ENCODE measurements at places on chromosomes 4 and X.
A peak's percentile ranks its signal among the peaks of the same experiment; 100 is the strongest.

- no peak for DNase-seq
Measured at GRCh38 chr4:173182403-173182802, 13.8 kb downstream of the GALNT7 start.

GRCh38 chr4:159171287-159171686, 68.4 kb downstream of the RAPGEF2 start:
- no peak for DNase-seq

DNA sequence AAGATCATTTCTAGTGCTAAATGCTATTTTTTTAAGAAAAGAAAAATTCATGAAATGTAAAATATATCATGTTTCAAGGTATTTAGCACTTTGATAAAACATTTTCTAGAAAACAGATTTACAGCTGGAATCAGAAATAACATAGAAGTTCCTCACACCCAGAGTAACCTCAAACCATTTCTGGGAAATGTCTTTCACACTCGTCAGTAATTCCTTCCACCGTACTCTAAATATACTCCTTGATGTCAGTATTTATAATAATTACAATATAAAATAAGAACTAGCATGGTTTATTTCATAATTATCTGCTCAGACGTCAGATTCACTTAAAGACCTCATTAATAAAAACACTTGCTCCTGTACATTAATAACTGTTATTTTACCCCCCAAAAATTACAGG, 103.9 kb downstream of the ADGRA3 start:
- no peak for DNase-seq

GRCh38 chr4:115215935-115216334, 102.5 kb upstream of the NDST4 start:
- DNase-seq = no peak

DNA sequence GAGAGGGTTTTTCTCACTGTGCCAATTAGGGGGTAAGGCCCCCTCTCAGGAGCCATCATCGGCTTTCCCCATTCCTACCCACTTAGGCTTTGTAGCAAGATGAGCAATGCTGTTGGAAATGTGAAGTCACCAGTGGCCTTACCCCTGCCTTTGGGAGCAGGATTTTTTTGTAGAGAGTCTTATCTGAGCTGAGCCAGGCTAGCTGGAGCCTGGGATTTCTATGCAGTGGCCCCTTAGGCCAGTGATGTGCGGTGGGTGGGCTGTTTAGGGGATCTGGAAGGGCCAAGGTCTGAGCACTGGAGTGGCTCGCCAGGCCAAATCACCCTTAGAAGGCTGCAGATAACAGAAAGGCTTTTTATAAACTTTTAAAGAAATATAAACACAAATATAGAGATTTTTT, 4.2 kb downstream of the CXorf65 start:
- peak; percentile 47 for DNase-seq

GRCh38 chr4:154478547-154478946, 13.1 kb downstream of the DCHS2 start:
- DNase-seq = no peak

GRCh38 chrX:95063554-95063953, 1389.5 kb downstream of the FAM133A start:
- DNase-seq = no peak

DNA sequence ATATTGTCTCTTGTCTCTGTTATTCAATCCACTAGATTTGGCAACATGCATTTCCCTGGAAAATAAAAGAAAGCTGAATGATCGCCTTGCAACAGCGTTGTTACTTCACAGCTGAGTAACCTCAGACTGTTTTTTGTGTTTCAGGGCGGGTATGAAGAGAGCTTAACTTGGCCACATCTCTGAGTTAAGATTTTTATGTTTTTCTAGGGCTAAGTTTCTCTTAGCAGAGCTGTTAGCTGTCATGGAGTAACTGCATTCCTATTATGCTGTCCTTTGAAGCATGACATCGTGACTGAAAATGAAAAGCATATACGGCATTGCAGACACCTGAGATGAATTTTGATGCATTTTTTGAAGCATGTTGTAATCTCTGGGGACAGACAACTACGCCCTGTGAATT, 1798.9 kb downstream of the PCDH7 start:
- DNase-seq = no peak

- no peak for DNase-seq
Measured at GRCh38 chr4:123088501-123088900, 166.1 kb upstream of the NUDT6 start.

DNA sequence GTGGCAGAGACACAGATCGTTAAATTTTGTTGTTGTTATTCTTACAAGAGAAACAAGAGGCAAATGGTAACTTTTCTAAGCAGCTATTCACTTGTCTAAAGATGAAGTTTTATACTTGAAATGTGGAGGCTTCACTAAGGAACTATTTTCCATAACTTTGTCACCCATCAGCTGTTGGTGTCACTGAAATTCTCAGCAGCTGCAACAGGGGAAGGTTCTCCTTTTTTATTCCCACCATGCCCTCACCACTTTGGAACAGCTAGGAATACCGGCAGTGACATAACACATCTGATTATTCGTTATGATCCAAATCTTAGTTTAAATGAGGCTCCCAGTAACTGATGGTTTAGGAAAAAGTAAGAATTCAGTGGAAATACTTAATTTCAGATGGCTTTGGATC, 147.0 kb upstream of the LEF1 start:
- DNase-seq = no peak

DNA sequence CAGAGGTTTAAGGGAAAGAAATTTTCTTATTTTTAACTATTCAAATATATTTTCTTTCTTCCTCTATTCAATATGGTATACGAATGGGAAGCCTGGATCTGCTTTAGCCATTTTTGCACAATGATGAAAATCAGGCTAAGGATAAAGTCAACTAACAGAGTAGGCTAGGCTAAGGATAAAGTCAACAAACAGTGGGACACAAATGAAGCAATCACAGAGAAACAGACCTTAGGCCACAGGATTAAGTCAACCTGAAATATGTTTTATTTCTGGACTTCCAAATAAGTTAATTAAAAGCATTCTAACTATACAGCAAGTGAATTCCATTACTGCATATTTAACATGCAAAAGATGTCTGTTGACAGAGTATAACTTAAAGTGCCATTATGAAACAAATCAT, 17.0 kb downstream of the DYNLT3 start:
- DNase-seq = no peak

GRCh38 chr4:37538931-37539330, 147.2 kb downstream of the RELL1 start:
- DNase-seq = no peak

GRCh38 chr4:80615099-80615498, 279.6 kb downstream of the CFAP299 start:
- DNase-seq = no peak

DNA sequence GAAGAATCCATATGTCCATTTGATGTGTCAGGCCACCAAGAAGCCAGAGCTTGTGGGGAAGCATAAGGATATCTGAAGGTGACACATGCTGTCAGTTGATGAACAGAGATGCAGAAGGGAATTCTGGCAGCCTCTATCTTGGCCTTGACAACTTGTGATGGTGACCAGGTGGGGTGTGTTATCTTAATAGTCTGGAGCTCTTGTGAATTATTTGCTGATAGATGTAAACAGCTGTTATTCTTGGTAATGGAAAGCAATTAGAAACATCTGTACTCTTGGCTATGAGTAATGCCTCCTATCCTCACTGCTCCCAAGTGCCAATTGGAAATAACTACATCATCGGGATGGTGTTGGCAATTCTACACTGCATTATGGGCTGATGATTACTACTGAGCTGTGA, 51.9 kb downstream of the NAA11 start:
- no peak for DNase-seq

- no peak for DNase-seq
Measured at GRCh38 chr4:13892739-13893105, 265.2 kb upstream of the BOD1L1 start.

- DNase-seq = no peak
Measured at GRCh38 chrX:148457279-148457678, 43.1 kb upstream of the AFF2 start.

- DNase-seq = no peak
Measured at GRCh38 chr4:165248102-165248501, 40.7 kb downstream of the KLHL2 start.

GRCh38 chr4:60500810-60501209, 699.3 kb upstream of the ADGRL3 start:
- DNase-seq = no peak

GRCh38 chr4:16377887-16378286, 151.6 kb upstream of the TAPT1 start:
- DNase-seq = no peak

DNA sequence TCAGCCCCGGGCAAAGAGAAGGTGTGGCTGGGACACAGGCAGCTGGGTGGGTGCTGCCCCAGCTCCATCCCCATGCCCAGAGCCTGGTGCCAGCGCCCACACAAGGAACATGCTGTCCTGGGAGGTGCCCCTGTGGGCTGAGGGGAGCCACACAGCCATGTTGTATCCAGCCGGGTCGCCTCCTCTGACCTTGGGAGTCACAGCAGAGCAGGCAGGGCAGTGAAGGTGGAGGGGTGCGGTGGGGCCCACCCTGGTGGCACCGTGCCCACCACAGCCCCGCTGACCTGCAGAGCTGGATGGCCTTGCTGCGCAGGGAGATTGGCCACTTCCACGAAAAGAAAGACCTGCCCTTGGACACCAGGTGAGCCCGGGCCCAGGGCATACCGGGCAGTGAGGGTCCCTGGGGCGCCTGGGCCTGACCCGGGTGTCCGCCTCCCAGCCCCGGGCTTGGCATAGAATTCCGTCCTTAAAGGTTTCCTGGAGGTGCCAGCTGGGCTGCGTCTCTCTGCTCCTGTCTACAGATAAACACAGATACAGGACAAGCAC, 18.7 kb upstream of the ADD1 start:
- no peak for DNase-seq

- peak; percentile 66 for DNase-seq
Measured at GRCh38 chr4:108060164-108060563, 70.5 kb downstream of the HADH start.

DNA sequence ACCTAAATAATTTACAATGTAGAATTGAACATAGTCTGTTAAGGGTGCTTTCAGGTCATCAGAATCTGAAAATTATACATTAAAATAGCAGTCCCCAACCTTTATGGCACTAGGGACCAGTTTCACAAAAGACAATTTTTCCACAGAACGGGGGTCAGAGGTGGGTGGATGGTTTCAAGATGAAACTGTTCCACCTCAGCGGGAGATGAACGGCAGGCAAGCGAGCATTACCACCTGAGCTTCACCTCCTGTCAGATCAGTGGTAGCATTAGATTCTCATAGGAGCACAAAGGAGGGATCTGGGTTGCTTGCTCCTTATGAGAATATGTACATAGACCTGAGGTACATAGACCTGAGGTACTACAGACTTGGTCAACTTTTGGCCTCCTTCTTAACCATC, 29.0 kb downstream of the LRBA start:
- DNase-seq = no peak

- peak; percentile 89 for DNase-seq
Measured at GRCh38 chr4:143773998-143774895, 73.8 kb upstream of the FREM3 start.

DNA sequence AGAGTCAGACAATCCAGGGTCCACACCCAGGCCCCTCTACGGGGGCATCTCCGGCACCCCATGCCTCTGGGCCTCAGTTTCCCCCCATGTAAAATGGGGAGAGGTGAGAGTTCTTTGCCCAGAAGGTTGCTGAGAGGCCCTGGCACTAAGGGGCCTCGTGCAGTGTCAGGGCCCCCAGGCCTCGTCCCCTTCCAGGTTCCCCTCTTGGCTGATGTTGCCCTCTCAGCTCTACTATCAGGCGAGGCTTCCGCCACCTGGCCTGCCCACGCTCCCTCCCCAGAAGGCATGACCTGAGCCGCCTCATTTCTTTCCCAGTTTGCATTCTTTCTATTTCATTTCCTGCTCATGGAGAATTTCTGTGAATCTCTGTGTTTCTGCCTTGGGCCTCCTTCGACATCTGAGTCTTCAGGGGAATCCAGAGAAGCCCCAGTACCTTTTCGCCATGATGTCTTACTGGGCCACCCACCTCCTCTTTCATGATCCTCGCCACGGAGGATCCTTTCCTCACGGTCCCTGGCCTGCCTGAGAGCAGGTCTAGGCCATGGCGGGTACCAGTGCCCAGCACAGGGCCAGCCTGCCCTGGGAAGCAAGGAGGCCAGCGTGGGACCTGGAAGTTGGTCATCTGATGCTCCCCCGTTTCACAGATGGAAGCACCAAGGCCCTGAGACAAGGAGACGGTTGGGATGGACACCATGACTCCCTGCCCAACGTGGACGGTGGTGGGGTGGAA, 21.9 kb upstream of the MRFAP1 start:
- no peak for DNase-seq

Measured in hematopoietic multipotent progenitor cell treated with erythropoietin and hydrocortisone succinate and interleukin-3 and kit ligand, for 8 days (in vitro differentiated cells).